ENCODE measurements at places on chromosomes 16 and 17. TPM values are rescaled to one million over a fixed set of nuclear protein-coding genes. Genes with fewer than 3 reads are reported as not detected.

- H3K4me3 ChIP-seq, result peak overlapping the region; percentile 81
- DNase-seq, result peak; percentile 57
- no peaks in the 10 kb centered on the region for H3K27me3 ChIP-seq
- H3K36me3 ChIP-seq, result no peaks in the 10 kb centered on the region
- peak overlapping the region; percentile 82 for H3K27ac ChIP-seq
- H3K4me1 ChIP-seq, result peaks cover 21% of the 10 kb centered on the region
Observed at GRCh38 chr17:82497483-82498405, 21.8 kb upstream of the FOXK2 start.

DNA sequence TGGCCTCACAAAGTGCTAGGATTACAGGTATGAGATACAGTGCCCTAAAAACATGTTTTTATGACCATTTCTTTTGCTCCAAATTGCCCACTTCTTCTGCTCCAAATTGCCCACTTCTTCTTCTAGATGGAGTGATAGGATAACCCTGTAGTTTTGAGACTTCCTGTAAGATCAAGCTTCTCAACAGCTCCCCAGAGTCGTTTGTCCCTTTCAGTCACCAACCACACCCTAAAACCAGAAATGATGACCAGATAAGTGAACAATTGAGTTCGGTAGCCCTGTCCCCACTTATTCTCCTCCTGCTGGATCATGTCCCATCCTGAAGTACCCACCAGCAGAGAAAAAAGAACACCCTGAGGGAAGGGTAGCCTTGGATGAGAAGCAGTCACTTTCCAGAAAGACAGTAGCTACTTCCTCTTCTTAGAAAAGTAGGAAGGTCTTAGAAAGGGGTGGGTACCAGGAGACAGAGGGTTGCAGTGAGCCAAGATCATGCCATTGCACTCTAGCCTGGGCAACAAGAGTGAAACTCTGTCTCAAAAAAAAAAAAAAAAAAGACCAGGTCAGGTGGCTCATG lies 2.5 kb downstream of the ODAD4 start:
- peaks cover 19% of the 10 kb centered on the region for H3K4me1 ChIP-seq
- no peaks in the 10 kb centered on the region for H3K36me3 ChIP-seq
- H3K27me3 ChIP-seq, result no peaks in the 10 kb centered on the region
- H3K27ac ChIP-seq, result no peak overlapping the region
- no peak for DNase-seq
- no peak overlapping the region for H3K4me3 ChIP-seq

DNA sequence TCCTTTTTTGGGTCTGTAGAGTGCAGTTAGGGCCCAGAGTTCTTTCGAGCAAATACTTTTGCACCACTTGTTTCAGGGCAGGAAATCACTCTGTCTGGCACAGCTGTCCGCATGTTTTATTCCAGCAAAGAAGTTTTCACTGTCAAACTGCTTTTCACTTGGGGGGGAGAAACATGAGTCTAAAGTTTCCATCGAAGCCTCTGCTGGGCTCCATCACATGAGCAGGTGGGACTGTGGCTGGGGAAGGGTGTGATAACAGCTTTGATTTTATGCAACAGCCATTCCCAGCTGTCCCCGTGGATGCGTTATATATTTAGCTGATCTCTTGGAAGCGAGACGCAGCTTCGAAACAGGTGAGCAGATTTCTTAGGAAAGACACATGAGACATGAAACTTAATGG lies 288.6 kb downstream of the SNX29 start:
- no peak overlapping the region for H3K4me3 ChIP-seq
- H3K27me3 ChIP-seq, result no peaks in the 10 kb centered on the region
- H3K27ac ChIP-seq, result no peak overlapping the region
- peaks cover 2% of the 10 kb centered on the region for H3K36me3 ChIP-seq

- H3K27me3 ChIP-seq, result no peaks in the 10 kb centered on the region
- no peak overlapping the region for H3K4me3 ChIP-seq
Observed at GRCh38 chr16:56245197-56245596, 53.9 kb downstream of the GNAO1 start.

DNA sequence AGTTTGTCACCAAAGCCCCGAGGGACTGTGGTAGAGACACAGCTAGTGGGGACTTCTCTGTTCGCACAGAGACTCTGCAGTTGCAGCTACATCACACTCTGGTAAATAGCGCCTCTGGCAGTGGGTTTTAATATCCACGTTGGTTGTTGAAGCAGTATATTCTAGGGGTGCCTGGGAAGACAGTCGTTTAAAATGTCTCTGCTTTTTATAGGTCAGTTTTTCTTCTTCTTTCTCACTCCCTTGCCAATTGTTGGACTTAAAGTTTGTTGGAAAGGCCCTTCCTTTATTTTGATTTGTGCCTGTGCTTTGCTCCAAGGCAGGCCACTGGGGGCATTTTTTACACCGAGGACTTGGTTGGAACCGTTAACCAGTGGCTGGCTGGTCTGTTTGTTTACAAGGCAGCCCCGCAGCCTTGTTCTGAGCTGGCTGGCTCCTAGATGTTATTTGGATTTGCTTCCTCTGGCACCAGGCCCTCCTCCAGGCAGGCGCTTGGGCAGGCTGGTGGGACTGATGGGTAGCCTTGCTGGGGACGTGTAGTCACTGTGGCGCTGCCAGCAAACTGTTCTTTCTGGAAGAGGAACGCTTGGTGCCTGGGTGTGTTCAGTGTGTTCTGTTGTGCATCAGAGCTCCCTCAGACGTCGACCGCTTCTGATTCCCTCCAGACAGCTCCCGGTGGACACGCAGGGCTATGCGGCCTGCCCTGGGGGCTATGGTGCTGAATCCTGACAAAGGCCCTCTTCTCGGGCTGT lies 218.2 kb upstream of the CHMP6 start:
- no peak for DNase-seq
- peak overlapping the region; percentile 89 for H3K27ac ChIP-seq
- H3K27me3 ChIP-seq, result no peaks in the 10 kb centered on the region
- peaks cover 31% of the 10 kb centered on the region for H3K36me3 ChIP-seq
- H3K4me3 ChIP-seq, result no peak overlapping the region

DNA sequence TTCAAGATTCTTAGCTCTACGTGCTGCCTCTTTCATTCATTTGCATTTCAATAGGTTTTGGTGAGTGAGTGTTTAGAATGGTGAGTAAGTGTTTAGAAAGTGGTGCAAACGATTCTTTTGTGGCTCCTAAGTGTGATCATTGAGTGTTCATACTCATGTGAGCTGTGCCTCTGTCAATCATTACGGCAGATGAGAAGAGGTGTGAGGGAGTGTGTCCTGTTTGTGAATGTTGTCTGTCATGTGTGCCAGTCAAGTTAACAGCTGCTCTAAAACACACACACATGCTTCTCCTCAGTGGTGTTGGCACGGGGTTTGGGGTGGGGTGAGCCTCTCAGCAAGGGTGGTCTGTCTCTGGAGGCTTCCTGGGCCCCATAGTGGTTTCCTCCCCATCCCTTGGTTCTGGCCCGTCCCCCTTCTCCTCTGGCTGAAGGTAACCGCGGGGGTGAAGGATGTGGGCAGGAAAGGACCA lies 11.4 kb downstream of the MYL4 start:
- no peaks in the 10 kb centered on the region for H3K27me3 ChIP-seq
- peak; percentile 26 for DNase-seq
- no peaks in the 10 kb centered on the region for H3K36me3 ChIP-seq

DNA sequence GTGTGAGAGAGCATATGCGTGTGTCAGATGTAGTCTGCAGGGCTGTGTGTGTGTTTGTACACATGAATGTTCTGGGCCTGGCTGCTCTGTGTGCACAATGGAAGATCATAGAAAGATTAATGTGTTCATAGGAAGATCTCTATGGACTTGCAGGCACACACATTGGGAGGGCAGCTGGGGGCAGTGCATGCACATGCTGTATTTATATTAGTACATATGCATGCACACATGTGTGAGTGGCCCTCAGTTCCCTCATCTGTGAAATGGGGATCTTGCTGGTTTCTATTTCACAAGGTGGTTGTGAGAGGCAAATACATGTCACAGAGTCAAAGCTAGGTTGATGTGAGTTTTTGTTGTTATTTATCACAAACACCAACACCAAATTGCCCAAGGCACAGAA lies 2.1 kb downstream of the CA7 start:
- peaks cover 32% of the 10 kb centered on the region for H3K27me3 ChIP-seq
- no peak for DNase-seq
- no peak overlapping the region for H3K27ac ChIP-seq
- no peak overlapping the region for H3K4me3 ChIP-seq
- H3K36me3 ChIP-seq, result no peaks in the 10 kb centered on the region

DNA sequence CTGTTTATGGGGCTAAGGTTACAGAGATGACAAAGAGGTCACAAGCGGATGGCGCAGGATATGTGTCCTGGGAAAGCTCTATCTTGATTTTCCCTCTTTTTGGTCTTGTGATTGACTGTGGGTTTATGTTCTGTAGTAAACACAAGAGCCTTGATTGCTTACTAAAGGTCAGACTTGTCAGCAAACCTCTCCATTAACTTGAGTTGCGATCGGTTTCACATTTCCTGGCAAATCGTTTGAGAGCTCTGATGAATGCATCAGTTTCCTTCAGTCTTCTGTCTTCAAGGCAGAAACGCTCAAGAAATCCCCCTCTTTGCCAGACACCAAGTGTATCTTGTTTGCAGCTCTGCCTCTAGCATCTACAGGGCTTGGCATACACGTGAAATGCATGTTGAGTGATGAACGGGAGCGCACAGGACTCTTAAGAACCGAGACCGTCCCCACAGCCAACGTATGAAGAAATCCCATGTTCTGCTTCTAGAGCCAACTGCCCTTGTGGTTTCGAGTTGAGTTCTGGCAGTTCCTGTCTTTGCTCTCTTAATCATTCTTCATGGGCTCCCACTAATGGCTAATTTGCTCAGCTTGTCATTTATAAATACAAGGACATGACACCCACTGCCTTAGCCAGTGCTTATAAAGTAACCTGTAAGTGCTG lies 143.3 kb downstream of the PITPNC1 start:
- peaks cover 50% of the 10 kb centered on the region for H3K4me1 ChIP-seq
- H3K27me3 ChIP-seq, result no peaks in the 10 kb centered on the region
- DNase-seq, result no peak

DNA sequence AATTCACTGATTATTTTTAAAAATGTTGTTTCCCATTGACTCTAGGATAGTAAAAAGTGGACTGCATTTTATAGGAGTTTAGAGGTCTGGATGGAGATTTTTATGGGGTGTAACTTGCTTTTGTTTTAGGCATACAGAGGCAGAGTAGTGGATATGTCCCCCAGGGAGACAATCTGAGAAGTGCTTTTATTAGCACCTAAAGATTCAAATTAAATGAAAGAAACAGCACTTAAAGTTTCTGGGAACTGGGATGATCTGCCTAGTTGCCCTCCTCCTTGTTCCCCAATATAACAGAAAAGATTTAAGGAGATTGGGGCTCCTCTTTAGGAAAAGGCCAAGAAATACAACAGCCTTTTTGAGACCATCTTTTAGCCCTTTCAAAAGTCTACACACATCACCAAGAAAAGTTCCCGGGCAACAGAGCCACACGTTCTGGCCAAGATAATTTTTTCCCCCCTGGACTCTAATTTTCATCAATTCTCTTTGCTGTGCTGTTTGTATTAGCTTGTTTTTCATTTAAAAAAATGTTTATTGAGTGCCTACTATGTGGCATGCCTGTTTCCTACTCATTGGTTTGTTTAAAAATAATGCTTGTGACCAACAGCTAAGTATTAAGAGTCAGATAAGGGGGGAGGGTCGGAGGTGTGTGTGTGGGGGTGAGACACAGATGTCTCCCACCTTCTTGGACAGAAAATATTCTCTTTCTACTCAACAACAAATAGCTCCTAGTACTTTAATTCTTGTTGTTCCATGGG lies 2.5 kb upstream of the IGF2BP1 start:
- H3K4me1 ChIP-seq, result peaks cover 29% of the 10 kb centered on the region
- no peak for DNase-seq
- H3K36me3 ChIP-seq, result no peaks in the 10 kb centered on the region
- H3K27me3 ChIP-seq, result peaks cover 62% of the 10 kb centered on the region
- H3K4me3 ChIP-seq, result no peak overlapping the region
- no peak overlapping the region for H3K27ac ChIP-seq

DNA sequence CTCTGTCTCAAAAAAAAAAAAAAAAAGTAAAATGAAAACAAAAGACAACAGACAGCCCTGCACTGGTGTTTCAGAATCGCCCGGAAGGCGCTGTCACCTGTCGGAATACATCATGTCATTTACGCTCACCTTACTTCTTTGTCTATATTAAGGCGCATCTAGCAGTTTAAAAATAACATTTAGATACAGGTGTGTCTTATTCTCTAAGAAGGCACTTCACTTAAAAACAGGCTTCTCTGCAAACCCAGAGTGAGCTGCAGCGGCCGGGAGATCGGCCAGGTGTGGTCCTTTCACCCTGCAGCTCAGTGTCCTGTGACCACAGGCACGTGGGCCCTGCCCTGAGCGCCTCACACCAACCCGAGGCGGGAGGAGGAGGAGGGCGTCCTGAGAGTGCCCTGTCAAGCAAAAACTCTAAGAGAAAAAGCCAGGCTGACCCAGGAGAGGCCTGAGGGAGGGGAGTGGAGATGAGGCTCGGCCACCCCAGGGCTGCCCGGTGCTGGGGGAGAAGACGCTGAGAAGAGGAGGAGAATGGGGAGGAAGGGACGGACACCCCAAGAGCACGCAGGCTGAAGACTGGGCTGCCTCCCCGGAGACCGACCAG lies 3.3 kb upstream of the LMF1 start:
- H3K4me3 ChIP-seq, result no peak overlapping the region
- H3K27ac ChIP-seq, result no peak overlapping the region
- no peak for DNase-seq
- H3K36me3 ChIP-seq, result no peaks in the 10 kb centered on the region

EPN3 gene
- total RNA-seq, result not detected

SSTR5 gene
- not detected for total RNA-seq

CCL8 gene
- not detected for total RNA-seq

ZACN gene
- 6.4 TPM for total RNA-seq

CFAP97D1 gene
- total RNA-seq, result not detected
